ENCODE measurements at places on chromosomes 4 and X. TPM values are rescaled to one million over a fixed set of nuclear protein-coding genes. Genes with fewer than 3 reads are reported as not detected.

- DNase-seq: no peak
Observed at GRCh38 chrX:134604701-134605311, 53.5 kb downstream of the PLAC1 start.

GRCh38 chr4:24794480-24794879 lies 893 bp upstream of the SOD3 start:
- DNase-seq: no peak

- no peak for DNase-seq
Observed at GRCh38 chr4:25361253-25361652, 15.8 kb upstream of the ANAPC4 start.

The DCAF8L2 gene
- not detected for total RNA-seq

The CT45A3 gene
- total RNA-seq: not detected

Data from activated T-cell treated with anti-CD3 and anti-CD28 coated beads, Interleukin-2, amount 50 U/mL, for 4 hours (primary cell).